ENCODE measurements at places on chromosomes 5 and 9.
A peak's percentile ranks its signal among the peaks of the same experiment; 100 is the strongest.

- peak; percentile 3 for DNase-seq
These were observed 98.6 kb upstream of the ADAMTS19 start for GRCh38 chr5:129361441-129362025.

DNA sequence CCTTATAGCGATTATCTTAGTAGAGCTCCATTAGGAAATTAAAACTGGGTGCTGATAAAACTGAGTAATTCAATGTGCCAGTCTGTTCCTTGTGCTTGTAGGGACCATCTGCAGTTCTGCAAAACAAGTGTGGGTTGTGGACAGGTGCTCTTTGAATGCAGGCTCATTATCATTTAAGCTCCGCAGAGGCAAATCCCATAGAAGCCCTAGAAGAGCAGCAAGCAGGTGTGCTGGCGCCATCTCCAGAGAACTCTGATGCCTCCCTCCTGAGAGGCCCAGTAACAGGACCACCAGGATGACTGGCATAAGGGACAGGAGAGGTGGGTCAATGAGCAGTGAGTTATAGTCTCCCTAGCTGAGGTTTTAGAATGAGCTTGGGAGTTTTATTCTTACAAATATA lies 1342.4 kb upstream of the DMAC1 start:
- DNase-seq: peak; percentile 68

DNA sequence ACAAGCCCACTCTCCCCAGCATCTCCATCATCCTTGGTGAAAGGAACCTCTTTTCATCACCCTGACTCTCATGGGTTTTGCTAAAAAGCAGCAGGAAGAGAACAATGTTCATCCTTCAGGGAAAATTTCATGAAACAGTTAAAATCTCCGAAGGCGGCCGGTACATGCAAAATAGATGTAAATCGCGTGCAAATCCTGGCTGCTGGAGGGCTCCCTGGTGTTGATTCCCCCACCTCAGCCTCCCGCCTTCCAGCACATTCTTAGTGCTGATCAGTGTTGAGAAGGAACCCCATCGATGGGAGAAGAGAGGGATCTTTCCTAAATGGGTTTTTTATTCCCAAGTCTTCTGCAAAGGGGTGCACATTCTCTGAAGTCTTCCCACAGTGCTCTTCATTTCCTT lies 8.7 kb upstream of the GFI1B start:
- DNase-seq: no peak

GRCh38 chr5:159231167-159231566 lies 21.8 kb upstream of the RNF145 start:
- no peak for DNase-seq

GRCh38 chr5:118894709-118895108 lies 93.6 kb downstream of the DTWD2 start:
- no peak for DNase-seq

DNA sequence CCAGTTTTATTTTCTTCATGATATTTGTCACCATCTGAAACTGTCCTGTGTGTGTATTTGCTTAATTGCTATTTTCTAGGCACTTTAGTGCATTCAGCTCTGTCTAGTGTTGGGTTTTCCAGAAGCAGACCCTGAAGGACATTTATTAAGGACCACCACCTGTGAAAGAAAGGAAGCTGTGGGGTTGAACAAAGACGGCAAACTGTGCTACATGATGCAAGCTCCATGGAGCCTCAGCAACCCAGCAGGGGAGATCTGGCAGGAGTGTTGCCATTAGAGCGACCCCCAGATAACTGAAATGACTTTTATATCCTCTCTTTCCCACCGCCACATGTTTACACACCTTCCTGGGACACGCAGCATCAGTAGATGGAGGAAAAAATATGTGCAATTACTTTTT lies 125.5 kb downstream of the GABRB2 start:
- no peak for DNase-seq

- DNase-seq: no peak
These were observed 76.9 kb downstream of the LIX1 start for GRCh38 chr5:97065475-97065874.

- DNase-seq: no peak
These were observed 146.1 kb downstream of the CAAP1 start for GRCh38 chr9:26746357-26747072.

DNA sequence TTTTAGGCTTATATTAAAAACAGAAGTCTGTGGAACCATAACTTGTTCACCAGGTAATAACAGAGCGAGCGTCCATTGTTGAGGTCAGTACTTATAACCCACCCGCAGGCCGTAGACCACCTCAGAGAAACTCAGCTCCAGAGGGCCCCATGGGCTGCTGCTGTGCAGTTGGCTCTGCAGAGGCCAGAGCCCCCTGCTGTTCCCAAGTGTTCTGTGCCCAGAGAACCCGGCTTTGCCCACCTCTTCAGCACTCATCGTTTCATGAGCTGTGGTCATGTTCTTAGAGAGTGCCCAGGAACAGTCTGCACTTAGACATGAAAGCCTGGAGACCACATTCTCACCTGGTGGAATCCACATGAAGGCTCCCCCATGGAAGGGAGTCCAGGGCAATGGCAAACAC lies 50.4 kb upstream of the SLC2A8 start:
- no peak for DNase-seq

GRCh38 chr9:122164286-122164685 lies 4.6 kb downstream of the MORN5 start:
- no peak for DNase-seq

DNA sequence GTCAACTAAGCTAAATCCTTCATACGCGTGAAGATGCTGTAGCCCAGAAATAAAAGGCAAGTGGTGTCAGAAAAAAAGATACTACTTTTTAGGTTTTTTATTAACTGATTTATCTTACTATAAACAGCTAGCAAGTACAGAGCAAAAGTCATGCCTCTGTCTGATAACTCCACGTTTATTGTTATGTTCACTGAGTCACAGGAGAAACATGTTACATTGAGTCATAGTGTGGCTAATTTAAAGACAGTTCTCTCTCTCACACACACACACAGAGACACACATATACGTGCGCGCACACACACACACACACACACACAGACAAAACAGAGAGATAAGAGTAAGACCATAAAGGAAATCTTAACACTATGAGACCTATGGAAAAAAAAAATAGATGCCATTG lies 770.0 kb upstream of the CDH10 start:
- no peak for DNase-seq

GRCh38 chr9:77261605-77262004 lies 84.3 kb downstream of the VPS13A start:
- no peak for DNase-seq

GRCh38 chr9:106076711-106077110 lies 382.4 kb downstream of the TMEM38B start:
- DNase-seq: no peak

DNA sequence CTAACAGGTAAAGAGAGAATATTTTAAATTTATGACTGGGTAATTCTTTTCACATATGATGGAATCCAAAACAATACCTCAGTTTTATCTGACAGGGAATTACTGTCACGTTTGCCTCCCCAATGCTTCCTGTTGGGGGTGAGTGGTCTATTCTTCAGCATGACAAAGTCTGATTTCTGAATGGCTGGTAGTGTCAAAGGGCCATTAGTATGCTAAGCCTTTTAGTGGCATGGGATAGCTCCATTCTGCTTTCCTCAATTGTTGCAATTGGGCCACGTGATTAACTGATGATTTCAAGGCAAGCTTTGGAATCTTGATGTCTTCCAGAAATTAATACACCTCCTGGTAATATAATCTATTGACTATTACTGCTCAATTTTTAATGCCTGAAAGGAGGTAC lies 14.7 kb upstream of the NDUFS4 start:
- no peak for DNase-seq

DNA sequence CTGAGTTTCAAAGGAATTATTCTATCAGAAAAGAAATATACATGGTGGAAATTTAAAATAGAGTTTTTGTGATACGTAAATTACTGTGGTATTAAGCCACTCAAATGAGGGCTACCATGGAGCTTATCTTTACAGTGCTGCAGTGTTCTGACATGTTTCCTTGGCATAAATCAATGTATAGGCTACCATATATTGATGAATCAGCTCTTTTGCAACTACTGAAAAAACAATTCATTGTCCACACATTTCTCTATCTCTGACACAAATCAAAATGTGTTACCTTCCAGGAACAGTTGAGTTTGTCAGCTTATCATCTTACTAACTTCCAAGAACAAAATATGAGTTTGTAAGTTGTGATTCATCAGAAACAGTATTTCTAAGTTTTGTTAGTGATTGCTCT lies 140.3 kb upstream of the CDH18 start:
- no peak for DNase-seq

DNA sequence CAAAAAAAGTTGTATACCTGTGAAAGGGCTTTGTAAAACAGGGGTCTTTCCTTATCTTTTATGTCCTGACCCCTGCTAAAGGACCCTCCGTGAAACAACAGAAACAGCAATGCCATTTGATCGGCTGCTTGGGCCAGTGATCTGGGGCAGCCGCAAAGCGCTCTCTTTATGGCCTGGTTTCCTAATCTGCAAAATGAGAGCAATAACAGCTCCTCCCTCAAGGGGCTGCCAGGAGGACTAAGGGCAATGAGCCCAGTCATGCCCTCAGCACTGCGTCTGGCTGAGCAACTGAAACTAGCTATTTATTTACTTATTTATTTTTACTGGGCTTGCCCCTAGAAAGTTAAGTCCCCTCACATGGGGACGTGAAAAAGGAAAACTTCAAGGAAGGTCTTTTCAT lies 18.3 kb downstream of the CMBL start:
- DNase-seq: peak; percentile 70

GRCh38 chr9:83067579-83067978 lies 4.6 kb upstream of the RASEF start:
- no peak for DNase-seq

- no peak for DNase-seq
These were observed 376.3 kb upstream of the ACTBL2 start for GRCh38 chr5:57858905-57859304.

DNA sequence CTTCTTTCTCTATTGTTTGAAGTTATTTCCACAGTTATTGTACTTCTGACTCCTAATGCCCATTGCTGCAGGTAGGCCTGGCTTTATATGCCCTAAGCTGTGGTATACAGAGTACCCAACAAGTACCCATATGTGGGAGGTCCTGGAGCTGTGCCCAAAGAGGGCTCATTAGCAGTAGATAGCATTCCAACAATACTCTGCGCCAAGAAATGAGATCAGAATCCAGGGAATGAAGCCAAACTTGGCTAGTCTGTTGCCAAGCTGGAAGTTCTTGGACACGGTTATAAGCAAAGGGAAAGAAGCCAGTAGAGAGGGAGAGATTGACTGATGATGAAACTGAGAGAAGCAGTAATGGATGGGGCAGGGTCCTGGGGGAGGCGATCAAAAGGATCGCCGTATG lies 29.7 kb upstream of the FAM169A start:
- DNase-seq: no peak

- DNase-seq: no peak
These were observed 487 bp downstream of the SPATA24 start for GRCh38 chr5:139403418-139403786.

All from SHP77 (cell line).